ENCODE measurements at places on chromosomes 3 and 15. TPM values are rescaled to one million over a fixed set of nuclear protein-coding genes. Genes with fewer than 3 reads are reported as not detected.

The IMPG2 gene
- 0.20 TPM for total RNA-seq

The NR1D2 gene
- total RNA-seq, result 14.5 TPM

The HAUS2 gene
- 30.5 TPM for total RNA-seq

The DUOXA2 gene
- not detected for total RNA-seq

The PCSK6 gene
- 1.8 TPM for total RNA-seq

The ROBO1 gene
- 40.4 TPM for total RNA-seq

The DUOXA1 gene
- not detected for total RNA-seq

The PRSS50 gene
- total RNA-seq, result not detected

The TMEM158 gene
- 26.8 TPM for total RNA-seq

The RHOV gene
- total RNA-seq, result not detected

The IL16 gene
- 1.6 TPM for total RNA-seq

The FSIP1 gene
- 0.98 TPM for total RNA-seq

The RASGRP1 gene
- not detected for total RNA-seq

The LPP gene
- 45.7 TPM for total RNA-seq

The GABRB3 gene
- total RNA-seq, result 0.59 TPM

The CFAP44 gene
- total RNA-seq, result 3.3 TPM

The AADACL2 gene
- total RNA-seq, result not detected

The KCNMB3 gene
- 1.8 TPM for total RNA-seq

The TM6SF1 gene
- total RNA-seq, result 0.20 TPM

The SYNPR gene
- total RNA-seq, result not detected

The TFRC gene
- 191 TPM for total RNA-seq

The GOLGA6B gene
- total RNA-seq, result not detected

The ATP13A5 gene
- not detected for total RNA-seq

The SH3GL3 gene
- total RNA-seq, result 0.20 TPM

The RLBP1 gene
- total RNA-seq, result not detected

The RAB11A gene
- 41.2 TPM for total RNA-seq

The CLSTN2 gene
- 0.37 TPM for total RNA-seq

The PTX3 gene
- 340 TPM for total RNA-seq

The CHRNA3 gene
- not detected for total RNA-seq

The AHSG gene
- not detected for total RNA-seq

The POLQ gene
- total RNA-seq, result 4.4 TPM

The EHHADH gene
- total RNA-seq, result 3.1 TPM

The C2CD4A gene
- total RNA-seq, result not detected

The RMDN3 gene
- 13.2 TPM for total RNA-seq

The CCDC13 gene
- total RNA-seq, result 1.4 TPM
